ENCODE measurements at places on chromosomes 2 and 18.

DNA sequence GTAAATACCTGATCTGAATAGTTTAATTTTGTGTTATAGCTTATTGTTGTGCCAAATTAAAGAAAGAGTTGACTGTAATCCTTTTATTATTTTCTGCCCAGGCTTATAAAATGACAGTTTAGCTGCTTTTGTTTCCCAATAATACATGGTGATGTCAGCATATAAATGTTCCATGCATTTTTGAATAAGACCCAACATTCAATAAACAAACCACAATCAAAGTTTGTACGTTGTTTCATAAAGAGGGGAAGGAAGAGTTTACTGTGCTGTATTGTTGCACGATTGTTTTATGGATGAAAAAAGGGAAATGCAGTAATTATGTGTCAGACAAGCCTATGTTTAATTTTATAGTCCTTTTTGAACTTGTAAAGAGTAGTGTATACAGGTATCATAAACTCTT lies 177.2 kb upstream of the SCN7A start:
- DNase-seq: no peak

- no peak for DNase-seq
Observed at GRCh38 chr2:128681507-128681906, 362.8 kb upstream of the HS6ST1 start.

GRCh38 chr2:171158790-171159371 lies 1.8 kb downstream of the TLK1 start:
- DNase-seq: peak; percentile 29

GRCh38 chr2:59575191-59575590 lies 978.3 kb downstream of the BCL11A start:
- no peak for DNase-seq

DNA sequence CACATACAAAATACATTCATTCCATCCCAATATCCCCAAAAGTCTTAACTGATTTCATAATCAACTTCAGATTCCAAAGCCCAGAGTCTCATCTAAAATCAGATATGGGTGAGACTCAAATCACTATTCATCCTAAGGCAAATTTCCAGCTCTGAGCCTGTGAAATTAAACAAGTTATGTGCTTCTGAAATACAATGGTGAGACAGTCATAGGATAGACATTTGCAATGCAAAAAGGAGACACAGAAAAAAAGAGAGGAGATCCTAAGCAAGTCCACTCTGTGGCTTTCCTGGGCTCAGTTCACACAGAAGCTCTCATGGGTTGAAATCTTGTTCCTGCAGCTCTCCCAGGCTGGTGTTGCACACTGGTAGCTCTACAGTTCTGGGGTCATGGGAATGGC lies 18.3 kb downstream of the ZNF892 start:
- DNase-seq: no peak

GRCh38 chr2:106261871-106262321 lies 67.8 kb upstream of the UXS1 start:
- DNase-seq: no peak

DNA sequence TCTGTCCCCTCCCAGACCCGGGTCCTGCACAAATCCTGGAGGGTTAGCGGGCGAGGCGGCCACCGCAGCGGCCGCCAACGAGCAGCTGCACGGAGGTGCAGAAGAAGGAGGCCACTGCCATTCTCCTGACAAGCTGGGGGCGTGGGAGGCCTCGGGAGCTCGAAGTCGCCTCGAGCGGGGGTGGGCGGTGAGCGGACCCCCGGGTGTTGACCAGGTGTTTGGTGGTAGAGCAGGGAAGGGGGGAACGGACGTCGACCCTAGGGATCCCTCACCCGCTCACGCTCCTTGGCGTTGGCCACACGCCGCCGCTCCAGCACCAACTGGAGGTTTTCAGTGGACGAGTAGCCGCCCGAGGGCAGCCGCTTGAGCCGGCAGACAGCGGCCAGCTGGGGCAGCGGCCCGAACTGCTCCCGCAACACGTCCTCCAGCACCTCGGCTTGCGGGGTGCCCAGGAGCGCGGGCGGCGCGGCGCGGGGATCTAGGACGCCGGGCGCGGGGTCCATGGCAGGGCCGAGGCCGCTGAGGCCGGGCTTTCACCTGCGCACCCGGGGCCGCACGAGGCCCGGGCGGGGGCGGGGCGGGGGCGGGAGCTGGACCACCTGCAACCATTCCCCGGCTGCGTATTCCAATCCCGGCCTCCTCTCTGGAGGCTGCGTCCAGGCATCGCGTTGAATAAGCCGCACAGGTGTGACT lies at the start of gene FIGLA:
TSS of gene FIGLA (minus strand) at position 508 of the 693 bp plus-strand sequence. CDS start at position 503, 5 bp downstream.
- DNase-seq: no peak

DNA sequence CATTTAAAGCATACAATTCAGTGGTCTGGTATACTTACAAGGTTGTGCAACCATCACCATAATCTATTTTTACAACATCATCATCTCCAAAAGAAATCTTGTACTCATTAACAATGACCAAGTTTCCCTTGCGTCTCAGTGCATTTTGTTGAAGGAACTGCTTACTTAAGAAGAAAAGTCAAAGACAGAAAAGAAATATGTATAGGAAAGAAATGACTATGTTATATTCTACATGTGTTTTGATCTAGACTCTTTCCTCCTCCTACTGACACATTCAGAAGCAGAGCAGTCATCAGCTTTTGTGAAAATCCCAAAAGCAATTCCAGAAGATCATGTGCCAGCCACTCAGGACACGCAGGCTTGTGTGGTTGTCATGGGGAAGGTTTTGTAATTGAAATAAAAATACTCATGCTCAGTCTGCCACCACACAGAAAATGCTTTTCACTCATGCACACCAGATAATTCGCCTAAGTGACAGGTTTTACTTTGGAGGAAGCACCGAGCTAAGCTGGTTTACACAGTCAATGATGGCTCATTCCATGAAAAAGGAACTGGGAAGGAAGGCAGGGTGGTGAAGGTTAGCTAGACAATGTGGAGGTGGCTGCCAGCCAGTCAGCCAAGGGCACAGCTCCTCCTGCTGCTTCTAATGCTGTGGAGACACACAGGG lies 158.5 kb upstream of the REV1 start:
- no peak for DNase-seq

DNA sequence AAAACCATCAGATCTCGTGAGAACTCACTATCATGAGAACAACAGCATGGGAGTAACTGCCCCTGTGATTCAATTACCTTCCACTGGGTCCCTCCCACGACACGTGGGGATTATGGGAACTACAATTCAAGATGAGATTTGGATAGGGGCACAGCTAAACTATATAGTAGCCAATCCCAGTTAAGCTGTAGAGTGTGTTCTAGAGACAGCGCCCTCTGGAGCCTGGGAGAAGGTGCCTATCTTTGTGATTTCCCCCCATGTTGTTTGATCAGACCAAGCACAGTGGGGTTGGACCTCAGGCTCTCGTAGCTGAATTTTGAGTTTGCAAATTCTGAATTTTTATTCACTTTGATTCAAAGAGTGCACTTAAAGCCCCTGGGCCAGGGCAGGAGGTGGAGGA lies 108.2 kb upstream of the TWIST2 start:
- no peak for DNase-seq

- no peak for DNase-seq
Observed at GRCh38 chr18:59149007-59149406, 9.3 kb downstream of the SEC11C start.

DNA sequence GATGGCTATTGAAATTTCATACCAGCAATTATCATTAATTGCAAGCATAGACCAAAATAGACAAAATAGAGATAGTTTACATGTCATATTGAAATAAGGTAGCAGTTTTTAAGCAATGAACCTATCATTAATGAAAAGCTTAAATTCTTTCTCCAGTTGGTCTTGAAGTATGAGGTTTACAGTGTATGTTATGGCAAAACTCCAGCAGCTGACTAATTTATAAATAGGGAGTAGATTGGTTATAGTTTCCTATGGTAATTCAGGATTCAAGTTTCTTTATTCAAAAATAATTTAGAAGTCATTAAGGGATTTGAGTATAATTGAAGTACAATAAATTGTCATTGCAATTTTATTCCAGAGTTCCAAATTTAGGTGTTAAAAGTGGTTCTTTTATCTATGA lies 69.6 kb upstream of the COL5A2 start:
- DNase-seq: no peak

GRCh38 chr18:10926621-10927161 lies 222.7 kb downstream of the PIEZO2 start:
- no peak for DNase-seq
